ENCODE measurements at places on chromosomes 4 and X.

- DNase-seq = no peak
Measured at GRCh38 chrX:140822861-140823260, 113.3 kb downstream of the LINC00632 start.

DNA sequence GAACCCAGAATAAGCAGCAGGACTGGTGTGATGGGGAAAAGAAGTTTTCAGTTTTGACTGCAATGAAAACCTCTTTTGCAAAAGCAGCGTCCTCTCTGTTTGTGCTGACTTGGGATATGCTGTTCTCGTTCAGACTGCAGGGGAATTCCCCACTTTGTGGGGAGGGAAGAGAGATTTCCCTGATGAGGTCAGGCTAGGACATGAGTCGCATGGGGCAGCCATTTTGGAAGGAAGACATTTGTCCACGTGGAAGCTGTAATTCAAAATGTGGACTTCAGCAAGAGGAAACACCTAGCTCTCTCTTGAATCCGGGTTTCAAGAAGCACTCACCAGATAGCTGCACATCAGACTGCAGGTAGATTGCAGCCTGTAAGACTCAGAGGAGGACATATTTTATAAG is 39.3 kb downstream of the ING2 start:
- no peak for DNase-seq

DNA sequence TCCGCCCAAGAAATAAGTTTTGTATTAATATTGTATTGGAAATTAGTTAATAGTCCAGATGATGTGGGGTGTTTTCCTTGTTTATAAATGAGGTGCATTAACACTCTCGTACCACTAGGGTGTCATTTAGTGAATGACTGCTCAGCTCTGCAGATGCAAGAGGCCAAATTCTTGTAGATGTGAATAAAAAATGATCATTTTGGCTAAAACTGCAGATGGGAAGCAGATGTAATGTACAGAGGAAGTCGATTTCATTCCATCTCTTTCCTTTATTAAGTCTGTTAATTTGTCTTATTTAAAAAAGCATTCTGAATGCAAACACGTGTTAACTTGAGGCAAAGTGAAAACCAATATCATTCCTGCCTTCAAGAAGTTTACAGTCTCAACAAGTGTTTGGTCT is 108.1 kb downstream of the DHX15 start:
- DNase-seq = no peak

- no peak for DNase-seq
Measured at GRCh38 chr4:182492423-182492822, 249.2 kb downstream of the TENM3 start.

DNA sequence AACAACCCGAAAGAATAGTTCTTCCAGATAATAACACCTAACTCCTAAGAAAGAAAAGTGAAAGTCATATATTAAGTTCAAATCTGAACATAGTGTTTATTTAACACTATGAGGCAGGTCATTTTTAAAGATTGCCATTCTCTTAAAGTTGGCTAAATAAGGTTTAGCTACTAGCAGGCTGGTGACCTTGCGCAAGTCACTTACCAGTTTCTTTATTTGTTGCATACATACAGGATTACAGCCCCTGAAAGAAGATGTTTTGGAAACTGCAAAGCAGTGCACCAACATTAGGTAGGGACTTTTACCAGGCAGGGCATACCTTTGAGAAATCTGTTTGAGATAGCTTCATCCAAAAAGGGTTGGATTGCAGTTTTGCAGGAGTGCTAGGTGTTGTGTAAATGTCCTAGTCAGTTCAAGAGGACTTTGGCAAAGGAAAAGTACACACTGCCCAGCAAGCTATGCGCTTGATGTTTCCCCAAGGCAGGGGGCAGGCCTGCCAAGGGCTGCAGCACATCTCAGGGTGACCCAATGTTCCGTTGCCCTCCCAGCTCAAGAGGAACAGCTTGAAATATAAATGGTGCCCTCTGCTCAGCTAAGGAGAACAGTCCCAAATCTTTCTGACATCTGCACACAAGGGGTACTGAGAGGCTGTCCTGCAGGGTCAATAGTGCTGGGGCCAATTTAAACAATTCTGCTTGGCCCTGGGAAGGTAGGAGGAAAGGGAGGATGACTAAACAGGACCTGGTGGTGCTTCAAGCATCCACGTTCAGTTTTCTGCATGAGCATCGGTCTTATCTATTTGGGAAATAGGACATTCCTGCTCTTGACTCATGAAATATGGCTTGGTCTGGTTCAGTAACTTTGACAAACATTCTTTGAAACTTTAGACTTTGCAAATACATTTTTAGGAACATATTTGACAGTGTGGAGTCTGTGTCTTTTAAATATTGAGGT is 130.8 kb downstream of the COL4A6 start:
- peak; percentile 4 for DNase-seq

GRCh38 chrX:1386338-1387127 is 5.4 kb downstream of the SLC25A6 start:
- DNase-seq = no peak

- no peak for DNase-seq
Measured at GRCh38 chr4:24871210-24871609, 41.6 kb downstream of the CCDC149 start.

DNA sequence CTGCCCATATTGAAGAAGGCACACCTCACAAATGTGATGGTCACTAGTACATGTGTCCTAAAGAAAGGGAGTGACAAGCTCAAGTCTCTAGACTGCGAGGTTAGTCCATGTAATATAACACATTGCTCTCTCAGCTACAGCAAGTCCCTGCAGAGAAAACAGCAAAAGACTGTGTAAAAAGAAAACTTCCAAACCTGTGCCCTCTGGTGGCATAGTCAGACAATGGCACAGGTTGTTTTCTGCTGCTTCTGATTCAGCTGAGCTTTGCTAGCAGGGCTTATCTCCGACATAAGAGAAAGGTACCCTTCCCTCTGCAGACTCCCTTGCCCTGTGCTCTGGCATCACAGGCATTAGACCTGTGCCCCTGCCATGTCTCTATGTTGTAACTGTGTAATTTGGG is 1.4 kb upstream of the SERPINA7 start:
- DNase-seq = no peak

Measured in NCI-H1092 (cell line).